ENCODE measurements at places on chromosomes 4 and X.

GRCh38 chrX:47484885-47485284 is 1.9 kb upstream of the ZNF41 start:
- DNase-seq: no peak

DNA sequence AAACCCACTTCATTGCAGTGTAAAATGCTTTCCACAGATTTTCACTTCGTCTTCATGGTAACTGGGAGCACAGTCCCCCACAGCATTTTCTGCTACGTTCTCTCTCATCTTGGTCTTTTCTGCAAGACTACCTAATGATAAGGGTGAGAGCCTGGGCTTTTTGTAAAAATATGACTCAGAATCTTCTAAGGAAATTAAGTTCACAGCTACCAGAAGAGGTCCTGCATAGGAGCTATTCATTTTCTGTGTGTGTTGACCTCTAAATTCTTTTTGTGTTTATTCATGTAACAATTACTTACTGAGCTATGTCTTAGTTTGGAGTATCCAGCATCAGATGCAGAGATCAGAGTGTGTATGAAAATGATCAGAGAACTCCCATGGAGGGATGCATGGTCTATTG is 192.2 kb downstream of the CPEB2 start:
- no peak for DNase-seq

- DNase-seq: no peak
These were observed 3.1 kb upstream of the RFC1 start for GRCh38 chr4:39369301-39369700.

DNA sequence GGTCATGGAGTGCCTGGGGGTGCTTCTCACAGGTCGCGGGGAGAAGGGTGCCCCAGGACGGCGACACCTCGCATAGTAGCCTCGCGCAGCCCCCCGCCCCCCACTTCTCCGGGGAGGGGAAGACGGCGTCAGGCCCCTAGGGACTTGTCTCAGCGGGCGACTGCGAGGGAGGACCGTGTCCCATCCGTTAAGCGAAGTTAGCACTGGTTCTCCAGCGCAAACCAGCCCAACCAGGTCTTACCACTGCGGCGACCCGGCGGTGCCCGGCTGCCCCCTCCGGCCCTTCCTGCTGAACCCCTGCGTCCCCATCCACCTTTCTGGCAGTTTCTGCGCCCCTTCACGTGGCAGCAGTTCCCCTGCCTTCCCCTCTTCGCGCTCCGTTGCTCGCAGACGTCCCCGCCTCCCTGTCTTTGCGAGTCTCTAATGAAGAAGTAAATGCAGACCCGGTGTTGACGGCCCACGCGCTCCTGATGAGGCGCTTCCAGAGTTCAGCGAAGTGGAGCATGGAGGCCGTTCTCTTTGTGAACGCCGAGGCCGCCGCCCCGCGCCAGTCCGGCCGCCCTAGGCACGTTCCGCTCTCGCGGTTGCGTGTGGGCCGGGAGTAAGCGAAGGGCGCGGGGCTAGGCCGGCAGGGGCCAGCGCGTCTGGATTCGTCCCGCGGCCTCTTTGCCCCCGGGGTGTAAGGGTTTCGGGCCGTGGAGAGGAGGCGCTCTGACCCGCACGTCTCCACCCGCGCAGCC is 3.0 kb downstream of the SLIT2 start:
- DNase-seq: no peak

- DNase-seq: no peak
These were observed 63.4 kb upstream of the PDE5A start for GRCh38 chr4:119692001-119692400.

- DNase-seq: peak; percentile 9
These were observed 49.8 kb downstream of the SMPX start for GRCh38 chrX:21708116-21708515.

GRCh38 chrX:49237060-49237459 is 1.8 kb downstream of the CCDC22 start:
- peak; percentile 84 for DNase-seq

GRCh38 chr4:1009542-1010394 is 1.7 kb upstream of the FGFRL1 start:
- DNase-seq: peak; percentile 53

DNA sequence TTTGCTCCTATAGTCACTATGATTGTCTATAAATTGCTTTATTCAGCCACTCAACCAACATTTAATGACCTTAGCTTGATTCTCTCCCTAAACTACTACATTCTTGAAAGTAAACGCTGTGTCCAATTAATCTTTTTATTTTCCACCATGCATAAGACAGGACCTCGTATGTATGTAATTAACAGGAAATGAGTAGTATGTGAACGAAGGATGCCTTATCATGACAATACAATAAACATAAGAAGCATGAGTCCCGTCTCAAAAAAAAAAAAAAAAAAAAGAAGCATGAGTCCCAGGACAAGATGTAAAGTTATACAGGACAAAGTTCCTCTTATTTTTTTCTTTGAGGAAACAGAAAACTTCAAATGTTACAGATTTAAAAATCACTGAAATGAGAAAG is 92.5 kb downstream of the PPP3CA start:
- no peak for DNase-seq

GRCh38 chr4:186058253-186058979 is 10.5 kb upstream of the TLR3 start:
- DNase-seq: no peak

DNA sequence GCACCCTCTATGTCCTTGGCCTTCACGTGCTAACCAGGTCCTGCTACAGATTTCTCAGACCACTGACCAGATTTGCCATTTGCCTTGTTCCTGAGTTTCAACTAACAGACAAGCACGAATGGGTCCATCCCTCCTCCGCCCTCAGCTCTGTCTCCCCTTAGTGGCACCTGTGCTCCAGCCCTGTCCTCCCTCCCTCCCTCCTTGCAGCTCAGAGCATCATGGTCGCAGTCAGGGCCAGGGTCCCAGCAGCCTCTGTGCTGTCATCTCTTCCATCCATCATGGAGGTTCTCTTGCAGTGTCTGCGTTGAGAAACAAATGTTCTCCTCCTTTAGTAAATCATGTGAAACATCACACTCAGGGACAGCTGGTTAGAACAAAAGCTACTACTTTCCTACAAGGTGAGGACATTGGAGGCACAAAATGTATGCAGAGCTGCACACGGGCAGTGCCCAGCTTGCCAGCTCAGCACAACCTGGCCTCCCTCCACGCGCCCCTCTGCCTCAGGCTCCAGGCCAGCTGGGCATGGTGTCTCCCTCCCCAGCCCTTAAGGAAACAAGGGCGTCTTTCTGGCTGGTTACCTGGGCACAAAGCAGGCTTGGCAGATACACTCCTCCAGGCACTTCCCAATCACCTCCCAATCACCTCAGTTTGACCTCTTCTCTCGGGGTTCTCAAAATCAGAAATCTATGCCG is 79.5 kb upstream of the ATP6AP2 start:
- DNase-seq: no peak

DNA sequence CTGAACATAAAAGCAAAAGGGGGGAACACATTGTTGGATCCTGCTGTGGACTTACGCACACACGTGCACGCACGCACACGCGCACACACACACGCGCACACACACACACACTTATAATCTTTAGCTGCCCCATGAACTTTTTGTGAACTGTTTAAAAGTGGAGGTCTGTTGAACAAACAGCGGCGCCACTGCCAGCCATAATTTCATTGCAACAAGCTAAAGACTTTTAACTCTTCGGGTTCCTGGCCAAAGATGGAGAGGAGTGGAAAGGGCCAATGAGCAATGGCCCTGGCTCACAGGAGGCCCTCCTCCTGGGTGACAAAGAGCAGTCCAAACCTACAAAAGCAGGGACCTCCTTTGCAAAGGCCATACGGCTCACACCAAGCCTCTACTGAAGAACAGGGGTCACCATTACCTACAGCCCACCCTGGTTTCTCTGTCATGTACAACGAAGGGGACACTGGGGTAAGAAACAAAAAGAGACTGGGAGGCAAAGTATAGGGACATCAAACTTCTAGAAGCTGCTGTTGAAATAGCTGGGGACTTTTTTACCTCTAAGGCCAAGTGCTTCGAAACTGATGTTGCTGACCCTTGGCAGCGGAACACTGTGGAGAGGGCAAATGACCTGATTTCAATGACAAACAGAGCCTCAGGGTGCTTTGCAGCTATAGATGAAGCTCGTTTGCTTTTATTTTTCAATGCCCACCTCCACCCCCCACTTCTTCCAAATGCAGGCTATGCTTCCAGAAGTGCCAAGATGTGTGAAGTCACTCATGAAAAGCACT is 16.7 kb downstream of the BCOR start:
- no peak for DNase-seq

- peak; percentile 75 for DNase-seq
These were observed 108.3 kb downstream of the CDS1 start for GRCh38 chr4:84691170-84691691.

DNA sequence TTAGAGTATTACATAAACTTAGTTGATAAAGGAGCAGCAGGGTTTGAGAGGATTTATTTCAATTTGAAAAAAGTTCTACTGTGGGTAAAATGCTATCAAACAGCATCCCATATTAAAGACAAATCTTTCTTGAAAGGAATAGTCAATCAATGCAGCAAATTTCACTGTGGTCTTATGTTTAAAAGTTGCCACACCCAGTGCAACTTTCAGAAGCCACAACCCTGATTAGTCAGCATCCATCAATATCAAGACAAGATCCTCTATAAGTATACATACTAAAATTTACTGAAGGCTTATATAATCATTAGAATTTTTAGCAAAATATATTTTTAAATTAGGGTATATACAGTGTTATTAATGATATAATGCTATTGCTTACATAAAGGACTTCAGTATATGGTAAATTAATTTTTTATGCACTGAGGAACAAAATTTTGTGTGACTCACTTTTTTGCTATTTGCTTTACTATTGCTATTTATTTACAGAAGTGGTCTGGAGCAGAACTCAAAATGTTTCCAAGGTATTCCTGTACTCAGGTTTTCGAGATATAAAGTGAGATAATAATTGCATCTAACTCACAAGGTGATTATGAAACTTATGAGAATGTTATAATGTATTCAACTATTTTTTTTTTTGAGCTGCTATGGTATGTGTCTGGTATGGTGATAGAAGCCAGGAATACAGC is 1127.6 kb downstream of the ADGRL3 start:
- no peak for DNase-seq

DNA sequence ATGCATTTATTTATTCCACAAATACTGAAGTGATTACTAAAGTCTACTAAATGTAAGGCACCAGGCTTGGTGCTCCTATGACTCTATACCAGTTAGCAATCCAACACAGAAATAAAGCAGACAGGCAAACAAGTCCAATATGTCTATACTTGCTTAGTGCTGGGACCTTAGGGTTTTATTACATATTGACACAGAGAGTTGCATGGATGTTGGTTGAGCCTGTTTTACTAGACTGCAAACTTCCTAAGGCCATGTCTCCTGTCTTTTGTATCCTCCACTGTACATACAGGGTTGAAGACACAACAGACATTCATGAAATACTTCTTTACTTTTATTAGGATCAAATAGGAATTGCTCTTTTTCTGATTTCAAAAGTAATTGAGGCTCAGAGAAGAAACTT is 69.0 kb downstream of the LNX1 start:
- DNase-seq: no peak

- no peak for DNase-seq
These were observed 23.5 kb upstream of the SYNPO2 start for GRCh38 chr4:118865091-118865708.

GRCh38 chr4:185033950-185034349 is 15.7 kb downstream of the HELT start:
- DNase-seq: no peak
